ENCODE measurements at places on chromosomes 16 and 17. TPM values are rescaled to one million over a fixed set of nuclear protein-coding genes. Genes with fewer than 3 reads are reported as not detected.
A peak's percentile ranks its signal among the peaks of the same experiment; 100 is the strongest.

RGS11 gene
- total RNA-seq, result 6.6 TPM

DNA sequence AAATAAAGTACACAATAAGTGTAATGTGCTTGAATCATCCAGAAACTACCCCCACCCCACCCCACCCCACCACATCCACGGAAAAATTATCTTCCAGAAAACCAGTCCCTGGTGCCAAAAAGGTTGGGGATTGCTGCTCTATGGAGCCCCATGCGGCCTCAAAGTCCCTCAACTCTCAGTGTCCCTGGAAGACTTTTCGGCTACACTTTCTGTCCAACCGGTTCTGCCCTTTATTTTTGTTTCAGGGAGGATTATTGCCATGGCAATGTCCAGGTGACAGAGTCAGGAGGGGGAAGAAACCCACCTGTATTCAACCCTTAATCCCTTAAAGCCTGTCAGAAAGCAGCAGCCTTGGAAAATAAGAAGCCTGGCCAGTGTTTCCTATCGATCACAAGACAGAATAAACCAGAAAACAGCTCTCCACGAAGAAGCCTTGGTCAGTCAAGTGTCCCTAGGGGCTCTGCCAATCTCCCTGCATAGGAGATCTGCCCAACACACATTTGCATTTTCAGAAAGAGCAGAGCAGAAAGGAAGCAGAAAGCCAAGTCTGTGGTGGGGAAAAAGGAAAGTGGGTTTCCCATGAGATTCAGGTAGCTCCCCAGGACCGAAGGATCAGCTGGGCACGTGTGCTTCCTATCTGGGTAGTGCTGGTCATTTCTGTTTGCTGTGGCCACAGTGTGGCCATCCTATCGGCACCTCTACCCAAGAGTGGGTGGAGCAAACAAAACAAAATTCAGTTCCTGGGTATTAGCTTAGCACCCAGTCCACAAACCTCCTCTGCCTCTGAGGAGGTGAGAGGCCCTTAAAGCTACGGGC lies 342.7 kb downstream of the SOX9 start:
- DNase-seq, result no peak

- DNase-seq, result no peak
These were observed 13.2 kb downstream of the AANAT start for GRCh38 chr17:76480632-76481031.

DNA sequence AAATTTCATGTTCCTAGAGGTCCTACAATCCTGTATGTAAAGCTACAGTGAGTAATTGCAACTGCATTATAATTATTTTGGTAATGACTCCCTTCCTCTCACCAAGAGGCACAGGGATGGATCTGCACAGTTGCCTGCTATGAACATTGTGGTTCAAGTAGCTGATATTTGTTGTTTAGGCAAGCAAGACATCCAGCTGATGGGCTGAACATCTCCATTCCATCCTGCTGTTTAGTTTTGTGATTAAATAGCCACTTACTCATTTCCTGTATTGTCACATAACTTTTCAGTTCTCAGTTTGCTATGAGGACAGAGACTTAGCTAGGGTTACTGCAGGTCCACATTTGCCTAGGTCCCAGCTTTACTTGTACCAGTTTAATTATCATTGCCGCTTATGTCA lies 181.2 kb upstream of the TBX2 start:
- DNase-seq, result peak; percentile 39

GRCh38 chr17:12622726-12623125 lies 43.0 kb upstream of the MYOCD start:
- DNase-seq, result no peak

GRCh38 chr16:7644176-7644575 lies 311.5 kb downstream of the RBFOX1 start:
- DNase-seq, result no peak

- no peak for DNase-seq
These were observed 531.9 kb downstream of the GRIN2A start for GRCh38 chr16:9650284-9650683.

DNA sequence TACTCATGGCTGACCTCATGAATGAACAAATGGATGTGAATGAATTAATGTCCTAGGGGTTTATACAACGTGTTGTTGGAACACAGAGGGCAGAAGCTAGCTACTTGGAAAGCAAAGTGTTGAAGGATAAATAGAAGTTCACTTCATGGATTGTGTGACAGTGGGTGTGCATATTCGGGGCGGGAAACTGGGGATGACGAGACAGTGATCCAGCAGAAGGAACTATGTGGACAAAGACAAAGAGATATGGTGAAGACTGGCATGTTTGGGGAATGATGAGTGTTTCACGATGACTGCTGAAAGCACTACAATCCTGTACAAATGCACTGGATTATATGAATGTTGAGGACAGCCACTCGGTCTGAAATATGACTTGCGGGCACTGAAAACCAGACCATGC lies 250.5 kb upstream of the C16orf82 start:
- DNase-seq, result no peak

All from NCI-H460 (cell line).